Hematopoietic multipotent progenitor cell treated with erythropoietin and hydrocortisone succinate and interleukin-3 and kit ligand, for 4 days (in vitro differentiated cells): ENCODE measurements at places on chromosomes 2 and 18.

DNA sequence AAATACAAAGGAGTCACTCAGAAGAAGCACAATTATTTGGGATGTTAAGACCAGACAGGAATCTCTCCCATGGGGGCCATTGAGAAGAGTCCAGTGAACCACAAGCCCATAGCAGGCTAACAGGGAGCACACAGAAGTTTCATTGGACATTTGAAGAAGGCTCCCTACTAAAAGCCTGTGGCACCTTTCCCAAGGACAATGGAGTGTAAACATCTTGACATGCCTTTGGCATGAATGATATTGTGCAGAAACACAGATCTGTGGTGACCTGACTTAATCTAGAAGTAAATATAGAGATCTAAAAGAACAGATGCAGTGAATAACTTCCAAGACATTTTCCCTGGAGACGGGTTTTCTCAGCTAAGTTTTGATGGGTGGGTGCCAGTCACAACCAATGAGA is 221.5 kb downstream of the EPHA4 start:
- DNase-seq = no peak

GRCh38 chr18:29629493-29630036 is 1413.0 kb downstream of the DSC3 start:
- DNase-seq = no peak

- no peak for DNase-seq
Measured at GRCh38 chr2:52526735-52527134, 1240.9 kb upstream of the CHAC2 start.

DNA sequence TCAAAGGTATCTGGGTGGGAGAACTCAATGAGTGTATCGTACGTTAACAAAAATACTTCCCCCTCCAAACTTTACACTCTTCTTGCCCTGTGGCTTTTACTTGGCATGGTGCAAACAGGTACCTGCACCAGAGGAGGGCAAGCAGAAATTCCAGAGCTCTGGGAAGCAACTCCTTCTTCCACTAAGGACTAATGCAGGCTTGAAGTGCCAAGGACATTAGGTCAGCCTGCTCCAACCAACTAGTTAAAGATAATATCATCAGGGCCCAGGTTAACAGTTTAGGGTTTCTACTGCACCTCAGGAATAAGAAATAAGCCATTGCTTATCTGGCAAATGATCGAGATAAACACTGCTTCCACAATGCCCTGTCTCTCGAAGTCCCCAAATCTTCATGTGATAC is 70.4 kb downstream of the LRPPRC start:
- no peak for DNase-seq

DNA sequence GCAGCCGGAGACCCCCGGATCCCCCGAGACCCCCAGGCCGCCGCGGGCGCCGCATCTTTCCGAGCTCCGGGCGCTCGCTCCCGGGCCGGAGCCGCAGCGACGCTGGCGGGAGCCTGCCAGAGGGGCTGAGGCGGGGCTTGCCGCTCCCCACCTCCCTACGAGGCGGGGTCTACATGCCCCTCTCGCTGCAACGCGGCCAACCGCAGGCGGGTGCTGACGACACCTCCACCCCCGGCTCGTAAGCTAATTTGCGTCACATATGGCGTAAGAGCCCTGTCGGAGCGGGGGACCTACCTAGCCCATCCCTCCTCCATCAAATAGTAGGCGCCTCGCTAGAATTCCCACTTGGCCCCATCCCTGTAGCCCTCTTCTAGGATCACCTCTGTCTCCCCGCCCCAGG is at the start of gene PTPRN:
TSS of gene PTPRN (minus strand) at position 124 of the 400 bp plus-strand sequence. CDS start at position 55, 69 bp downstream.
- no peak for DNase-seq

- no peak for DNase-seq
Measured at GRCh38 chr2:16060125-16060935, 120.0 kb downstream of the MYCN start.

DNA sequence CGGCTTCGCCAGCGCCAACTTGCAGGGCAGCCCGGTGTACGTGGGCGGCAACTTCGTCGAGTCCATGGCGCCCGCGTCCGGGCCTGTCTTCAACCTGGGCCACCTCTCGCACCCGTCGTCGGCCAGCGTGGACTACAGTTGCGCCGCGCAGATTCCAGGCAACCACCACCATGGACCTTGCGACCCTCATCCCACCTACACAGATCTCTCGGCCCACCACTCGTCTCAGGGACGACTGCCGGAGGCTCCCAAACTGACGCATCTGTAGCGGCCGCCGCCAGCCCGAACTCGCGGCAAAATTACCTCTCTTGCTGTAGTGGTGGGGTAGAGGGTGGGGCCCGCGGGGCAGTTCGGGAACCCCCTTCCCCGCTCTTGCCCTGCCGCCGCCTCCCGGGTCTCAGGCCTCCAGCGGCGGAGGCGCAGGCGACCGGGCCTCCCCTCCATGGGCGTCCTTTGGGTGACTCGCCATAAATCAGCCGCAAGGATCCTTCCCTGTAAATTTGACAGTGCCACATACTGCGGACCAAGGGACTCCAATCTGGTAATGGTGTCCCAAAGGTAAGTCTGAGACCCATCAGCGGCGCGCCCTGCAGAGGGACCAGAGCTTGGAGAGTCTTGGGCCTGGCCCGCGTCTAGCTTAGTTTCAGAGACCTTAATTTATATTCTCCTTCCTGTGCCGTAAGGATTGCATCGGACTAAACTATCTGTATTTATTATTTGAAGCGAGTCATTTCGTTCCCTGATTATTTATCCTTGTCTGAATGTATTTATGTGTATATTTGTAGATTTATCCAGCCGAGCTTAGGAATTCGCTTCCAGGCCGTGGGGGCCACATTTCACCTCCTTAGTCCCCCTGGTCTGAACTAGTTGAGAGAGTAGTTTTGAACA is 15.1 kb downstream of the HOXD3 start:
- no peak for DNase-seq

DNA sequence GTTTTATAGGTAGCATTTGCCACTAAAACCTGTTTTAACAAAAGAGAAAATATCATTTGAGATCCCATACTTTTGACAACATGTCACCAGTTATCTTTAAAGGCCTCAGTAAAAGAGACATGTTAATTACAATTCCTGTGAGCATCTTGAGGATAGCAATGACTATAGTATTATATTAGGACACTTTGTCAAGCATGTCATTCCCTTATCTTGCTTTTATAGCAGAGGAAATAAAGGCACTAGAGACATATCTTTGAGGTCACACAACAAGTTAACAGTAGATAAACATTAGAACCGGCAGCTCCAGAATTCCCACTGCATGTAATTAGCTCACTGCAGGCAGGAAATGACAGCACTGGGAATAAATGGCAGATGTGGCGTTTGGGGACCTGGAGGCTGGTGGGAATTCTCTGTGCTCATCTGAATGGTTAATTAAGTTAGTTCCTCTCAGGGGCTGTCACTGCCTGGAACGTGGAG is 25.9 kb downstream of the LYPD6B start:
- no peak for DNase-seq

DNA sequence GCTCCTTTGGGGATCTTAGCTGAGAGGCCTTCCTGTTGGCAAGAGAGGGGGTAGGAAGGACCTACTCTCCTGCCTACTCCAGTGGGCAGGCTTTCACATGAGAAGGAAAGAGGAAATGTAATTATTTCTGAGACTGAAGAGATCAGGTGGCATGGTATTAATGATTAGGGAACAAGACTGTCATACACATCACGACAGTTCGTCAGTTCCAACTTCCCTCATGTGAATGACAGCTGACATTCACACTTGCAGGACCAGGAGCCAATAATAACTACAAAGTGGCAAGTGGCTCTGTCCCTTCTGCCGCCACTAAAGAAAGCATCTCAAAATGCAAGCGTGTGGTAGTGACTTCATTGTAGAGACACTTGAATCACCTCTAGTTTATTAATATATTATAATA is 90.0 kb downstream of the ZCCHC2 start:
- no peak for DNase-seq

DNA sequence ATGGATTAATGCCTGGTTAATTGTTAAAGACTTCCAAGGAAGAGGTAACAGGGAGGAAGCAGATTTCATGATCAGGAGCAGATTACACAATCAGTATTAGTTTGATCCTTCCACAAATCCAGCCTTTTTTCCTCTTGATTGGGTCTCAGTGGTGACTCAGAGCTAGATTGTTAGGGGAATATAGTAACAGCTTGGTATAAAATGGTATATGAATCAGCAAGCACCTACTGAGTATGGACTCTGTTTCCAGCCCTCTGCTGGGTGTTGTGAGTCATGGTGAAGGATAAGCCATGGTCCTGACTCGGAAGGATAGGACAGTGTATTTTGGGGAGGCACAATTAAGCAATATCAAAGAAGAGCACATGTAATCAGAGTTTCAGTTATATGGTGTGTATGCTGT is 272.4 kb upstream of the DPP10 start:
- no peak for DNase-seq

GRCh38 chr2:75292826-75293225 is 93.5 kb upstream of the TACR1 start:
- DNase-seq = no peak

DNA sequence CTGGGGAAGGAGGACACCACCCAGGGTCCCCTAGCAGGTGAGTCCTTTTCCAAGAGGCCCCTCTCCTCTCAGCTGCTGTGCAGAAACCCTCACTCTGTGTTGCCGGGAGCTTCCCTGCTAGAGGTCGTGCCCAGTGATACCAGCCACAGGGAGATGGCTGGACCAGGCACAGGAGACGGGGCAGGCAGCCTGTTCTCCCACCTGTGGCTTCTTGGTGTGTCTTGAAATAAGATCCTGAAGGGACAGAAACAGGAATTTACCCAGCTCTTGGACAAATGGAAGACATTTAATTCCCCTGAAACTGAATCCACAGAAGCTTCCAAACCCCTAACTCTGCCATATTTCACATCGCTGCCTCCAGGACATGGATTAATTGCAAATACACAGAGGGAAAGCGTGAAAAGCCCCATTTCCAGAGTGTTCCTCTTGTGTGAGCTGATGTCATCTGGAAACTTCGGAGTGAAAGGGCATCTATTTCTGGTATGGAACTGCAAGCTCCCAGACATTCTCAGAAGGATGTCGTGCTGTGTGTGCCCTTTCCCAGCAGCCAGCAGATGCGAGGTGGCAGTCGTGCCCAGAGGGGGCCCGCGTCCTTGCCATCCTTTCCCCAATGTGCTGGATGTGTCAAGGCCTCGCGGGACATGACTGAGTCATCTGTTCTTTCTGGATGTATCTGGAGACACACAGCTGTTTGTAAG is 177.7 kb downstream of the SEPTIN10 start:
- DNase-seq = no peak

- DNase-seq = no peak
Measured at GRCh38 chr2:149827585-149828126, 240.1 kb upstream of the MMADHC start.

GRCh38 chr2:238811759-238812158 is 36.1 kb upstream of the TWIST2 start:
- DNase-seq = no peak

DNA sequence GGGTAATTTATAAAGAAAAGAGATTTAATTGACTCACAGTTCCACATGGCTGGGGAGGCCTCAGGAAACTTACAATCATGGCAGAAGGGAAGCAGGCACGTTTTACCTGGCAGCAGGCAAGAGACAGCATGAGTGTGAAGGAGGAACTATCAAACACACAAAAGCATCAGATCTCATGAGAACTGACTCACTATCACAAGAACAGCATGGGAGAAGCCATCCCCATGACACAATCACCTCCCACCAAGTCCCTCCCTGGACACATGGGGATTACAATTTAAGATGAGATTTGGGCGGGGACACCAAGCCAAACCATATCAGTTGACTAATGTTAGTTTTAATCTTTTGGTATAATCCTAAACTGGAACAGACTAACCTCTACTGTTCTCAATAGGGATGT is 49.1 kb upstream of the CPO start:
- DNase-seq = no peak

DNA sequence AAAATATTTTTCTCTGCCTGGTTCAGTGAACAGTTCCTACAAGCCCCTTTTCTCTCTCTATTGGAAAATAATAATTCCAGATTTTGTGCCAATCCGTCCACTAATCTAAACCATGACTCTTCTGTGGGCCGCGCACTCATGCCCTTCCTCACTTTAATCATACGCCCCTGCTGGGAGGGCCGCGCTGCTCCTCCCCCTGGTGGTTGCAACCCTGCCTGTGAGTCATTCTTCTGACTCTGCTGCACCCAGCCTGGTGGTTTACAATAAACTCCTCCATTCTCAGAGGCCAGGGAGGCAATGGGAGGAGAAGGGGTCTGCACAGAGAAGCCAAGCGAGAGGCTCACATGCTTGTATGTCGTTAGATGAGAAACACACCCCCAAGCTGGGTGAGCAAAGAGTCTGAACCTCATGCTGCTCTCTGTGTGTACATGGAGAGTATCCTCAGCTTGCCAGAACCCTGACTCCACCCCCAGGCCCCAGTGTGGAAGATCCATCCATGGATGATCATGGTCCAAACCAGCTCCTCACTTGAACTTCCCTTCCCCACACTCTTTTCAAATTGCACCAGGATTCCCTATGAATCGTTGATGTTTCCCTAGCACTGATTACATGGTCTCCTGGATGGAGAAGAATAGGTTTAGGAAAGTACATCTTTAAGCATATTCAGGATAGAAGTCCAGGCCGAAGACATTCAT is 228.9 kb downstream of the ANKRD30B start:
- no peak for DNase-seq

GRCh38 chr2:187482796-187483195 is 34.7 kb upstream of the CALCRL start:
- DNase-seq = no peak

DNA sequence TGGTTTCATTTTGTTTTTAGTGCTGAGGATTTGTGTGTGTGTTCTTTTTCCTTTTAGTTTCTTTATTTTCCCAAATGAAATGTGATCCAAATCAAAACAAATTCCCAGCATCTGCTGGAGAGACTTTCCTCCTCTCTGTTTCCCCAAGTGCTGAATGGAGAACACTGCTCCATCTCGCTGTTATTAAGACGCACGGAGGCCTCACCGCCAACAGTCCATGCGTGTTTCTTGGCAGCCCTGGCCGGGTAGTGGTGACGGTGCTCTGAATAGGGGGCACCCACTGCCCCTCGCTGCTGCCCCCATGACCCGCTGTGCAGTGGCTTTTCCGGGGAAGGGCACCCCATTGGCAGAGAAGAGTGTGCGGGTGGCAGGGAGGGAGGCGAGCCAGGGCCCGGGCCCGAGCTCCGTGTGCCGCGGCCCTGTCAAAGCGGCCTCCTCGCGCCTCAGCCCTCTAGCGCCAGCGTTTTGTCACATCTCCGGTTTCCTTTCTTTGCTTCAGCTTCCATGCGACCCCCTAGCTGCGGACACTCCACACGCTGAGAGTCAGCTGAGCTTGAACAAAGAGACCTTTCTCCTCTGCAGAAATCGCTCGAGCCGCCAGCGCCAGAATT is 473.7 kb upstream of the SALL3 start:
- DNase-seq = no peak

GRCh38 chr18:10495936-10496335 is 29.9 kb upstream of the NAPG start:
- no peak for DNase-seq

GRCh38 chr2:29207352-29208148 is 92.3 kb downstream of the CLIP4 start:
- DNase-seq = no peak

DNA sequence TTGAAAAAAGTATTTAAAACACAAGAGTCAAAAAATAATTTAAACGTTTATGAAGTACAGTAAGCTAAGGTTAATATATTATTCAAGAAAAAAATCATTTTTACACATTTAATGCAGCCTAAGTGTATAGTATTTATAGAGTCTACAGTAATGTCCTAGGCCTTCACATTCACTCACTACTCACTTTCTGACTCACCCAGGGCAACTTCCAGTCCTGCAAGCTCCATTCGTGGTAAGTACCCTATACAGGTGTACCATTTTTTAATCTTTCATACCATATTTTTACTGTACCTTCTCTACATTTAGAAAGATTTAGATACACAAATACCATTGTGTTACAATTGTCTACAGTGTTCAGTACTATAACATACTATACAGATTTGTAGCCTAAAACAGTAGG is 20.9 kb upstream of the RPRD1A start:
- no peak for DNase-seq

GRCh38 chr18:2916184-2916583 is 69.4 kb downstream of the EMILIN2 start:
- DNase-seq = no peak
